ENCODE measurements at places on chromosomes 3 and 15. TPM values are rescaled to one million over a fixed set of nuclear protein-coding genes. Genes with fewer than 3 reads are reported as not detected.

- no peak for DNase-seq
Observed at GRCh38 chr15:93179072-93179471, 90.1 kb upstream of the RGMA start.

- DNase-seq, result no peak
Observed at GRCh38 chr15:96408591-96409183, 78.2 kb downstream of the NR2F2 start.

Gene PLD1
- total RNA-seq, result 7.6 TPM

DNA sequence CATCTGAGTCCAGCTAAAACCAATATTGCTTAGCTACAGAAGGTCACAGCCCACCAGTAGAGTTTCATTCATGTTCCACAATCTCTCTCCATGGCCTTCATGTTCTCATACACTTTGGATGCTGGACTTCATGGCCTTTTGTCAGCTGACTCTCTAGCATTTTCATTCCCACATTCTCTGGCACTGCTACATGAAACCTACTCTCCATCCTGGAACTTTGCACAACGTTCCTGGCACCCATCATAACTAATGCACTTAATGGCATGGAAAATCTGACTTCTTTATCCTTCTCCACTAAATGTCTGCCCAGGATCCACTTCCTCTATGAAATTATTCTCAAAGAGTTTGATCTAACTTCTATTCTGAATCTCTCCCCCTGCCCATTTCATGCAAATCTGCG is 56.9 kb downstream of the SLC9A9 start:
- DNase-seq, result no peak

DNA sequence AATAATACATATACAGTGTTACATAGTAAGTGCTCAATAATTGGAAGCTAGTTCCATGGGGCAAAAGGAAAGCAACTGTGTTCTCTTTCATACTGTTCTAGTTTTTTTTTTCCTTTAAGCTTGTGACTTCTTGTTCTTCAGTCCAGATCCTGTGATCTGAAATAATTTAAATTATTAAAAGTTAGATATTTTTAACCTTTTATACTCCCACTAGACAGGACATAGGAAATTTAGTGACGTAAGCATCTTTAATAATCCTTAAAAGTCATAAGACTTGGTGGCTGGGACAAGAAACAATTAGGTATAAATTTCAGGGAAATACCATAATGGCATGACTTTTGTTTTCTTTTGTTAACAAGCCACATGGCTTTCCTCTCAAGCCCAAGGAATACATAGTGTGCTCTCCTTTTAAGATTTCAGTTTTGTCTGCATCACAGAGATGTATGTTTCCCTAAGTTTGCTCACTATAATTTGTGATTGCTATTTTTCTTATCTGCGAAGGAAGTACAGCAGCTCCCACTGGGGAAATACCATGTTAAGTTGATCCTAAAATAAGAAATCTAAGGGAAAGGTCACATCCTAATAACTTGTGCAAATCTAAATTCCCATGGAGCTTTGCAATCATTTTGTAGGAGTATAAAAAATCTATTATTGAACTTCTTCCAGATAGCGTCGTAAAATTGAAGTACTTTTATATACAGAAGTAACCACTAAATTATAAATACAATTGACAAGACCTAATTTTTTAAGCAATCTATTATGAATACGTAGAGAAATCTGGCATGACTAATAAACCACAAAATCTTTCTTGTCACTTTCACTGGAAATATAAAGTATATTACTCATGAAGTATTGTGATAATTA is 30.1 kb downstream of the PPARG start:
- no peak for DNase-seq

- DNase-seq, result peak; percentile 83
Observed at GRCh38 chr3:87088993-87089841, 98.3 kb upstream of the VGLL3 start.

Gene KBTBD12
- total RNA-seq, result 0.07 TPM

DNA sequence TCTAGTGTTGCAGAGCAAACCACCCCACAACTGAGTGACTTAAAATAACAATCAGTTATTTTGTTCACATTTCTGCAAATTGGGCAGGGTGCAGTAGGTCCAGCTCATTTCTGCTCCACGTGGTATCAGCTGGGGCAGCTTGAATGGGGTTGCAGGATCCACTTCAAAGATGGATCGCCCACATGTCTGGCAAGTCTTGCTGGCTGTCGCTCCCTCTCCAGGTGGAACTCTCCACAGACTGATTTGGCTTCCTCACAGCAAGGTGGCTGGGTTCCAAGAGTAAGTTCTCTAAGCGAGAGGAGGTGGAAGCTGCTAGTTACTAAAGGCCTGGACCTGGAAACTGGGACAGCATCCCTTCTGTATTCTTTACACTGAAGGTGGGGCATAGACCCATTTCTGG is 213.3 kb downstream of the SLC9A9 start:
- DNase-seq, result no peak

GRCh38 chr3:42376344-42376798 is 34.0 kb downstream of the LYZL4 start:
- peak; percentile 82 for DNase-seq

- peak; percentile 60 for DNase-seq
Observed at GRCh38 chr3:98735761-98736269, 27.3 kb upstream of the ST3GAL6 start.

Gene EOMES
- total RNA-seq, result not detected

DNA sequence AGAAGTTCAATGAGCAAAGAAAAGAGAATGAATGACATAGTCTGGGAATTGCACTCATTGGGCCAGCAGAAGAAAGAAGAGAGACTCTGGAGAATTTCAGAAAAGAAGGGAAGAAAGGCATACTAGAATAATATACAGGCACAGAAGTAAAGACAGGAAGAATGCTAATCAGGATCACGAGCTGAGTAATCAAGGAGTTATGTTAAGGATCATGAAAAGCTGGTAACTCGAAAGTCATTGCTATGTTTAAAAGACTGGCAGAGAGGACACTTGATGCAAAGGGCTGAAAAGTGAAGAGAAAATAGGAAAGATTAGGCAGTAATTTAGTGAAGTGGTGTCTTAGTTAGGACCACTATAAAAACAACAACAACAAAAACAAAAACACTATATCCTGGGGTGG is 284.1 kb downstream of the ZBBX start:
- peak; percentile 9 for DNase-seq

Gene MESP1
- 2.1 TPM for total RNA-seq

Data from M059J (cell line).